Esophagus muscularis mucosa (tissue), 4 donors: ENCODE measurements at places on chromosomes 7 and 10. TPM values are rescaled to one million over a fixed set of nuclear protein-coding genes. Genes with fewer than 3 reads are reported as not detected.

The PRPS1L1 gene
- not detected for total RNA-seq

The EEPD1 gene
- total RNA-seq: 27.9 TPM

The LRIT1 gene
- not detected for total RNA-seq

The SPAG6 gene
- not detected for total RNA-seq

The GPR37 gene
- 10.4 TPM for total RNA-seq

The FAM237B gene
- not detected for total RNA-seq

The CYP3A5 gene
- 1.3 TPM for total RNA-seq

The SLC18A3 gene
- total RNA-seq: 0.57 TPM
